ENCODE measurements at places on chromosomes 5 and 9. TPM values are rescaled to one million over a fixed set of nuclear protein-coding genes. Genes with fewer than 3 reads are reported as not detected.

GRCh38 chr9:126613651-126614050 is at the start of gene LMX1B:
TSS of gene LMX1B (plus strand) at chr9:126613928. CDS start at chr9:126614450, 522 bp downstream.
- no peak within 1 kb of the TSS for H3K27ac ChIP-seq
- peaks cover 8% of the 10 kb centered on the region for H3K4me1 ChIP-seq
- H3K36me3 ChIP-seq: peaks cover 12% of the 10 kb centered on the region
- H3K4me3 ChIP-seq: peak within 1 kb of the TSS; percentile 47
- H3K27me3 ChIP-seq: peaks cover 62% of the 10 kb centered on the region
- DNase-seq: peak; percentile 38

GRCh38 chr9:100465761-100466160 is 7.2 kb upstream of the TMEFF1 start:
- no peak overlapping the region for H3K27ac ChIP-seq
- DNase-seq: no peak
- H3K4me1 ChIP-seq: no peaks in the 10 kb centered on the region
- H3K27me3 ChIP-seq: no peaks in the 10 kb centered on the region
- no peak overlapping the region for H3K4me3 ChIP-seq
- no peaks in the 10 kb centered on the region for H3K36me3 ChIP-seq

DNA sequence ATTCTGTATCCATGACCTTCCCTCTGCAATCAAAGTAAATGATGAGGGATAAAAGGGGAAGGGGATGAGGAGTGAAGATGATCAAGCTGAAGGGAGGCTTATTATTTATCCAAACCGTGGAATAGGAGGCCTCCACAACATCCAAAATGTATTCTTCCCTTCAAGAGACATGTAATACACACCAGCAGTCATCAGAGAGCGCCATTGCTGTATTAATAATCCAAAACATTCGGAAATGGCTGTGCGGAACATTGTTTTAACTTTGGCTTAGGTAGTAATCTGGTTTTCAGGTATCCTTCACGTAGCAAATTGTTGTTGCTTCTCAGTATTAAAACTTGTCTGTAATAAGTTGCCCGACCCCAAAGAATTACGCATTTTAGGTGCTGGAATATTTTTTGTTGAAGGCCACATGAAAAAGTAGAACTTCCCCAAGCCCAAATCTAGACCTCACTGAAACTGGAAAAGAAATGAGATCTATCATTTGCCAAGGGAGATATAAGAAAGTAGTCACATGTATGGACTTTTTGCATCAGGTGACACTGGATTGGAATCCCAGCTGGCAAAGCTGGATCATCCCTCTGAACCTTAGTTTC is 2.6 kb upstream of the BOD1 start:
- peak; percentile 56 for DNase-seq
- H3K4me1 ChIP-seq: peaks cover 34% of the 10 kb centered on the region
- peaks cover 27% of the 10 kb centered on the region for H3K36me3 ChIP-seq
- no peaks in the 10 kb centered on the region for H3K27me3 ChIP-seq
- H3K27ac ChIP-seq: no peak overlapping the region

DNA sequence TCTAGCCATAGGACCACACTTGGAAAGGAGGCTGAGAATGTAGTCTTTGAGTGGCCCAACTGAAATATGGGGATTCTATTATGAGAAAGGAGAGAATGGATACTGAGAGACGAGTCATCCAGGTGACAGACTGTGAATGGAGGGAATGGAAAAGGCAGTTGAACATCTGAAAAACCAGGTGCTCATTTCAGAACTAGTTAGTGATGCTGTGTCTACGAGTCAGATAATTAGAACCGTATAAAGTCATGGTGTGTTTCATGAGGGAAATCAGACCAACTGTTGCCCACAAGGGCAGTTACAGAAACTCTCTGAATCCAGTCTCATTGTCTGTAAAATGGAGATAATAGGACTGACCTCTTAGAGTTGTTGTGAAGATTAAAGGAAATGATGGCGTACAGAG is 86.5 kb downstream of the EGFLAM start:
- H3K4me3 ChIP-seq: no peak overlapping the region
- H3K27me3 ChIP-seq: peaks cover 82% of the 10 kb centered on the region
- no peak for DNase-seq

Gene AHRR
- total RNA-seq: 1.3 TPM

Gene VDAC1
- total RNA-seq: 410 TPM

Gene PAPPA
- total RNA-seq: not detected

DNA sequence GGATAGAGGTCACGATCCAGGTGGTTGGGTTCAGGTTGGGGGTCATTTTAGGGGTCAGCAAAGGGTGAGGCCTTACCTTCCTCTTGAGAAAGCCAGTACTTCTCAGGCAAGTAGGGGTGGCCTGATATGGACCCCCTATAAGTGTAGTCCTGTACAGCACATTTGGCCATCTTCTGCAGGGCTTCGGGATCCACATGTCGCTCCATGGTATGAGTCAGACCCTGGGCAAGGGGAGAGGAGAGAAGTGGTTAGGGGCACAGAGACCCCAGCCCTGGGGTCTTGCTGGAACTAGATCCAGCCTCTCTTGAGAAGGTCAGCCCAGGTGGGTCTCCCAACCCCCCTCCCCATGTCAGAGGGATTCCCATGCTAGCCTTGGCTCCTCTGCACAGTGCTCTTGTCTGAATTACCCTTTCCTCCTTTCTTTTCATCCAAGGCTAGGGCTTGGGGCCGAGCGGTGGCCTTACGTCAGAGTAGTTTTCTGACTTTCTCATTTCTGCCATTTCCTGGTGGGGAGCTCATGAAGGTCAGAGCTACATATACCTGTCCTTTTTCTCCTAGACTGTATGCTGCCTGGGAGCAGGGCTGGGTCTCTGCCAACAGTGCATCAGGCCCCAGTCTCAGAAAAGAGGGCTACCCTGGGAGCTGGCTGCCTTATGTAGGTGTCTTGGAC is 9.0 kb upstream of the MYORG start:
- no peak overlapping the region for H3K27ac ChIP-seq
- DNase-seq: no peak
- H3K4me1 ChIP-seq: no peaks in the 10 kb centered on the region
- H3K36me3 ChIP-seq: peaks cover 4% of the 10 kb centered on the region
- H3K4me3 ChIP-seq: no peak overlapping the region

DNA sequence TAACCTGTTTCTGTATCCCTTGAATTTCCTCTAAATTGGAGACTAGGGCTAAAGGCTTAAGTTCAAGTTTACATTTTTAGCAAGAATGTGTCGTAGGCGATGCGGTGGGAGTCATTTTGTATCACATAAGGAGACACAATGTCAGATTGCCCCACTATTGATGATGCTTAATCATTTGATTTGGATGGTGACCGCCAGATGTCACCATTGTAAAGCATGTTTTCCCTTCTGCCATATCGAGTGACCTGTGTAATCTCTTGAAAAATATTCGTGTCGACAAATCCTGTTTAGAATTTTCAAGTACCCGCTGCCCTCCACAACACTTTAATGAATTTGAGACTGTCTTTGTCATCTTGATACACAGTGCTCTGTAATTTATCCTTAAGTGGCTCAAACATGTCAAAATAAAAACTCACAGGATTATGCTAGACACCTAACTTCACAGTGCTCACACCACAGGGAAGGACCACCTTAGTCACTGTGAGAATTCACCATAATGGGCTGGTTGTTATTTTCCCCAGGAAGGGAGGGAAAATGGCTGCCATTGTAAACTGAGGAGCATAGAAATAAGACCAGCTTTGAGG is 34.5 kb upstream of the SLC46A2 start:
- no peaks in the 10 kb centered on the region for H3K4me1 ChIP-seq
- DNase-seq: peak; percentile 21
- H3K27me3 ChIP-seq: no peaks in the 10 kb centered on the region
- no peak overlapping the region for H3K27ac ChIP-seq
- no peak overlapping the region for H3K4me3 ChIP-seq

Gene SPINK7
- total RNA-seq: not detected

Gene ORM2
- not detected for total RNA-seq

DNA sequence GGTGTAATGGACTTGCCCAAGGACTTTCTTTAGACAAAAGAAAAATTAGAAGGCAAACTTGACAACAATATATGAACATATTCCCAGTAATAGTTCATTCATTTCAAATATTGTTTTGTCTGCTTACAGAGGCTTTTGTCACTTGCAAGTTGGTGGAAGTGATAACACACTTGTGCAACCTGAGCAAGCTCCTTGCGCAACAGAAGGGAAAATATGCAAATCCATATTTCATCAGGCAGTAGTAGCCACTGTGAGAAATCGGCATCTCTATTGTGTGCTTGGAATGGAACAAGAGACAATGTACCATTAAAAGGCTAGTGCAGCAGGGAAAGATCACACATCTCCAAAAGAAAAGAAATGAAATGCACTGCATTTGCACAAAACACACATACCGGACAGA is 125.3 kb upstream of the RASEF start:
- no peak overlapping the region for H3K4me3 ChIP-seq
- DNase-seq: no peak
- H3K36me3 ChIP-seq: no peaks in the 10 kb centered on the region
- H3K4me1 ChIP-seq: peaks cover 10% of the 10 kb centered on the region
- H3K27me3 ChIP-seq: no peaks in the 10 kb centered on the region

GRCh38 chr5:150596313-150596712 is 44.1 kb upstream of the SYNPO start:
- peaks cover 9% of the 10 kb centered on the region for H3K36me3 ChIP-seq
- H3K27me3 ChIP-seq: no peaks in the 10 kb centered on the region
- DNase-seq: no peak
- peaks cover 11% of the 10 kb centered on the region for H3K4me1 ChIP-seq
- no peak overlapping the region for H3K4me3 ChIP-seq
- peak overlapping the region; percentile 9 for H3K27ac ChIP-seq

GRCh38 chr5:6236858-6237481 is 141.4 kb downstream of the MED10 start:
- H3K36me3 ChIP-seq: no peaks in the 10 kb centered on the region
- no peaks in the 10 kb centered on the region for H3K27me3 ChIP-seq
- peaks cover 7% of the 10 kb centered on the region for H3K4me1 ChIP-seq
- DNase-seq: no peak
- no peak overlapping the region for H3K4me3 ChIP-seq

Gene TAS2R1
- total RNA-seq: not detected

GRCh38 chr9:112793213-112793810 is 42.8 kb downstream of the SNX30 start:
- H3K4me3 ChIP-seq: no peak overlapping the region
- no peaks in the 10 kb centered on the region for H3K36me3 ChIP-seq
- peaks cover 13% of the 10 kb centered on the region for H3K4me1 ChIP-seq
- no peak overlapping the region for H3K27ac ChIP-seq
- H3K27me3 ChIP-seq: no peaks in the 10 kb centered on the region

Gene ISL1
- total RNA-seq: 9.4 TPM

DNA sequence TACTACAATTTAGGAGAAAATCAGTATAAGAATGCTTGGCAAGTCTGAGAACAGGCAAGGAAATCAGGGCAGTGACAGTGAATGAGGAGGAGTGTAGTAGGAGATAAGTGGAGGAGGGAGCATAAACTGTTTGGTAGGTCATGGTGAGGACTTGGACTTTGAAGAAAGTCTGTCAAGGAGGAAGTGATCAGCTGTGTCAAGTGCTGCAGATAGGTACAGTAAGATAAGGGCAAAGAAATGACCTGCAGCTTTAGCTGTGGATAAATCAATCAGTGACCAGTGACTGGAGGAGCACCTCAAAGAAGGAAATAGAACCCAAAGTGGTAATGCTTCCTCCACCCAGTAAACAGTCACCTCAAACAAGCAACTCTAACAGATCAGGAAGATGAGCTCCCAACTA is 106.3 kb downstream of the RAPGEF6 start:
- H3K27me3 ChIP-seq: no peaks in the 10 kb centered on the region
- H3K27ac ChIP-seq: peak overlapping the region; percentile 3
- H3K36me3 ChIP-seq: no peaks in the 10 kb centered on the region
- H3K4me3 ChIP-seq: no peak overlapping the region
- peaks cover 11% of the 10 kb centered on the region for H3K4me1 ChIP-seq

DNA sequence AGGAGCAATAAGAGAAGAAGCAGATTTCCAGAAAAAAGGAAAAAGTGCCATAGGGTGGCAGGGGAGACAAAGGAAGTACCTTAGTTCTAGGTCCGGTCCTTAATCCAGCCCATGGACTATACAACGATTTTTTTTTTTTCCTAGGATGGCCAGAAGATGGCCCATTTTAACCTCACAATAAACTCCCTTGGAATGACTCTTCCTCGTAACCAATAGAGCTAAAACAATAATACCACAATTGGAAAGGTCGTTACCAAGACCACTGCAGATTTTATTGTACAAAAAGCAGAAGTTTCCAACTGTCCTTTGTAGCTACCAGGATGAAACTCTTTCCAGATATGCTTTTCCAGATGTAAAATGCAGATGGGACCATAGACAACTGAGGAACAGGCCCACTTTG is 34.4 kb upstream of the SSBP2 start:
- no peaks in the 10 kb centered on the region for H3K4me1 ChIP-seq
- no peak overlapping the region for H3K4me3 ChIP-seq
- DNase-seq: no peak
- no peaks in the 10 kb centered on the region for H3K36me3 ChIP-seq

DNA sequence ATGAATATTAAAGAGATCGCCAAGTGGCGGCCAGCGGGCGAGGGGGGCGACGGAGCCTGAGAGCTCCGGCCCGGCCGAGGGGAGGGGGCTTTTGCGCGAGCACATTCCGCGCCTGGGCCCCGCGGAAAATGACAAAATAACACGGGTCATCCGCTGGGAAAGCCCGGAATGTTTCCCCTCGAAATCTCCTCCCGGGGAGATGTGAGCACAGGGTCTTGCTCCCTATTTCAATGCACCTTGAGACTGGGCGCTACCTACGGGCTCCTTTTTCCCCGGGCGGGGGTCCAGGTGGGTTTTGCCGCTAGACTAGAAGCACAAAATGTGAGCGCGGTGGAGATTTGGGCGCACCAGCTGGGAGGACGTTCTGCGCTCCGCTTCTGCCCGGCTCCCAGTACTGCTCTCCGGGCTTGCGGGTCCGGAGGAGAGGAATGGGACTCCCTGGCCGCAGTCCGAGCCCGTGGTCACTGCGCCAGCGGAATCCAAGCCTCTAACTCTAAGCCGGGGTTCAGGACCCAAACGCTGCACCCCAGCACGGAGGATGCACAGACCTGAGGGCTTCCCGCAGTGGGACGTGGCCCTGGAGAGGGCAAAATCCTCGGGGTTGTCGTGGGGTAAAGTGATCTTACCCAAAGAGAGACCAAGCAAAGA is 2.8 kb upstream of the PRDM12 start:
- peaks cover 5% of the 10 kb centered on the region for H3K36me3 ChIP-seq
- no peak overlapping the region for H3K27ac ChIP-seq
- no peaks in the 10 kb centered on the region for H3K4me1 ChIP-seq
- no peak for DNase-seq

DNA sequence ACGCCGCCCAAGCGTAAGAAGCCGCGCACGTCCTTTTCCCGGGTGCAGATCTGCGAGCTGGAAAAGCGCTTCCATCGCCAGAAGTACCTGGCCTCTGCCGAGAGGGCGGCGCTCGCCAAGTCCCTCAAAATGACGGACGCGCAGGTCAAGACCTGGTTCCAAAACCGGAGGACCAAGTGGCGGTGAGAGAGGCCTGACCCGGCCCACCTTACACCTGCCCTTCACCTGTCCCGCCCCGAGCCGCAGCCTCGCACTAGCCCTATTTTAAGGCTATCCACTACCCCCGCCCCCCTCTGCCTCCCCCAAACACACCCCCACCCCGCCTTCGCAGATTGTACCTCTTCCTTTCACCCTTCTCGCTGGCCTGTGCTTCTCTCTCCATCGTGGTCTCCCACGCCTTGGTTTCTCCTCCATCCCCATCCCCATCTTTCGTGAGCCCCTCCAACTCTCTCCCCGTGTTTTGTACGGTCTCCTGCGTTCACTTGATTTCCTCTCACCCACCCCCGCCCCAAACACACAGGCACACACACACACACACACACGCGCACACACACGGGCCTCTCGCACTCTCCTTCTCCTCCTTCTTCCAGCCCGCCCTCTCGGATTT is 1.3 kb downstream of the TLX3 start:
- H3K27ac ChIP-seq: peak overlapping the region; percentile 35
- peaks cover 7% of the 10 kb centered on the region for H3K4me1 ChIP-seq
- peak; percentile 74 for DNase-seq
- peak overlapping the region; percentile 95 for H3K4me3 ChIP-seq
- peaks cover 36% of the 10 kb centered on the region for H3K36me3 ChIP-seq

GRCh38 chr9:36956908-36957307 is 77.2 kb downstream of the PAX5 start:
- H3K36me3 ChIP-seq: no peaks in the 10 kb centered on the region
- H3K27me3 ChIP-seq: peaks cover 72% of the 10 kb centered on the region
- H3K4me1 ChIP-seq: no peaks in the 10 kb centered on the region
